ENCODE measurements at places on chromosomes 1 and 21.

- DNase-seq, result no peak
These were observed 26.5 kb downstream of the CYYR1 start for GRCh38 chr21:26546446-26547097.

DNA sequence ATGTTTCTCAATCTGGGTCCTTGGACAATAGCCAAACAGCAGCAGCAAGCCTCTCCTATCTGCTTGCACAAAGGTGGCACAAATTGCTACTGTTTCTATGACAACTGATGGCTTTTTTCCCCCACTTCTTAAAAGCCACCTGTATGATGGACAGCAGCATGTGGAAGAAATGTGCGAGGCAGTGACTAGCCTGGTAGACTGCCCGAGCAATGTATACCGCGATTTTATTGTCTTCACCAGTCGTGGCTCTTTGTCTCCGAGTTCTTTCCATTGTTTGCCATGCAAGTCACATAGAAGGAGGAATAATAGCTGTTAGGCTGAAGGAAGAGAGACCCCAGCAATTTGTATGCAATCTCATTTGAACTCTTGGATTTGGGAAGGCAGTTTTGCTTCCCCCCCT is 79.4 kb downstream of the S1PR1 start:
- no peak for DNase-seq

DNA sequence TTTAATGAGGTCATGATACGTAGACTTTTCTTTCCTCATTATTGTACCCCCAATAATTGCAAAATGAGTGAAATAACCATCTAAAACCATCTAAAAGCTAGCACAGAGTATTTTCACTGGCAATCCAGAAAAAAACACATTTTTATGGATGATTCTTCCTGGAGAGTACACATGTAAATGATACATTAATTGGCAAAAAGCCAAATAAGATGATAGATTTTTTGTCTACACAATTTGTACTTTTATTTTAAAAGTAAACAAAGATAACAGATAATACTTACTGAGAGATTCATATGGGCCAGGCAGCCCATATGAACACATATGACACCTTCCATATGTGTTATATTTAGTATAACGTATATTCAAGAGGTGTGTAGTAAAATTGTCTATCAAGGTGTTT is 2.5 kb upstream of the KRTAP19-7 start:
- DNase-seq, result no peak

GRCh38 chr1:226482975-226483700 is 65.4 kb upstream of the STUM start:
- no peak for DNase-seq

GRCh38 chr1:26831546-26832248 is 5.2 kb downstream of the ZDHHC18 start:
- DNase-seq, result no peak

DNA sequence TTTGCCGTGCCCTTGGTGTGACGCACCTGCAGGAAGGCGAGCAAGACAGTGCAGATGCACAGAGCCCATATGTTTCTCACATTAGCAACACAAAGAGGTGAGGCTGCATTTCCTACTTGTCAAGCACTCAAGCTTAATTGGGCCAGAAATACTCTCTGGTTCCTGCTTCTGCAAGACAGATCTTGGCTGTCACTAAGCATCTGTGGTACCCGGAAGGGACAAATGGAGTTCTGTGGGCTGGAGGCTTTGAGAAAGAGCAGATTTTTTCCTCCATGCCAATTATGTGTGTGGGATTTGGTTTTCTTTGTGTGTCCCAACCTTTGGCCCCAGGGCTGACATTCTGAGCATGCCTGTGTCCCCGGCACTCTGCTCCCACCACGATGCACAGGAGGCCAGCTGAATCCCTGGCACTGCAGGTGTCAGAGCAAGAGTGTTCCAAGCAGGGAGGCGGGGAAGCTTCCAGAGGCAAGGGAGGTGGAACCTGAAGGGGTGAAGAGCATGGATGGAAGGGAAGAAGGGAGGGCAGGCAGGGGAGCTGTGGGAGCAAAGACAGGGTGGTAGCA is 52.0 kb upstream of the STUM start:
- no peak for DNase-seq

GRCh38 chr1:202164271-202165037 is 4.1 kb upstream of the PTPN7 start:
- DNase-seq, result peak; percentile 91

GRCh38 chr1:29469457-29469856 is 233.1 kb downstream of the PTPRU start:
- DNase-seq, result no peak

DNA sequence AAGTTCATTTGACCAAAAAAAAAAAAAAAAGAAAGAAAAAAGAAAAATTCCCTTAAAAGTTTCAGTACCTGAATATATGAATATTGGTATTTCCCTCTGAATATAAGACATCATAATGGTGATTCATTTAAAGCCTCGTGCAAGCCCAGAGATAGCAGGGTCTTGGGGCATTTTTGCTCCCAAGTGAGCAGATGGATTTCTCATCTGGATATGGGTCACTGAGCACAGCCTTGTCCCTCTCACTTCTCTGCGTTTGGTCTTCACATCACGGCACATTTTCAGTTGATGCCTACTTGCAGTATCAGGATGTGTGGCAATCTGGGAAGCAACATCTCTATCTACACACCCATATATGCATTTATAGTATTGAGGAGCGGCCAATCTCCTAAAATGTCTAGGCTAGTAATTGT is 12.7 kb downstream of the CD58 start:
- no peak for DNase-seq

GRCh38 chr21:37627074-37627473 is 260.5 kb downstream of the DYRK1A start:
- DNase-seq, result no peak

DNA sequence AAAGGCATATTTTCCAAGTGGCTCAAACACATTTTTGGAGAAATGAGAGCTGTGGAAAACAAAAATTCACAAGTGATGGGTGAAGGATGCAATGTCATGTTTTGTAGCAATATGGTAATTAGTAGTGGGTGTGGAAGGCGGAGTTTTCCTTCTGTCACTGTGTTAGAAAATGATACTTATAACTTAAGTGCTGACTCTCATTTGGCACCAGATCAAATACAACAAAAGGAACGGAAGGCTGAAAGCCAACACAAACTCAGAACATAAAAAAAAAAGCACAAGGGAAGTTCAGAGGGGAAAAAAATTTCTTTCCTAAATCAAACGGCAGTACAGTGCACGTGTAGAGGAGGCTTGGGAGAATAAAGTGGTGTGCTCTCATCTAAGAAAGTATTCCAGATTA is at the start of gene TNFSF18:
Gene TNFSF18, minus strand, starts transcription at position 77 of the 400 bp plus-strand sequence. Its CDS starts 45 bp downstream, at position 32.
- no peak for DNase-seq

DNA sequence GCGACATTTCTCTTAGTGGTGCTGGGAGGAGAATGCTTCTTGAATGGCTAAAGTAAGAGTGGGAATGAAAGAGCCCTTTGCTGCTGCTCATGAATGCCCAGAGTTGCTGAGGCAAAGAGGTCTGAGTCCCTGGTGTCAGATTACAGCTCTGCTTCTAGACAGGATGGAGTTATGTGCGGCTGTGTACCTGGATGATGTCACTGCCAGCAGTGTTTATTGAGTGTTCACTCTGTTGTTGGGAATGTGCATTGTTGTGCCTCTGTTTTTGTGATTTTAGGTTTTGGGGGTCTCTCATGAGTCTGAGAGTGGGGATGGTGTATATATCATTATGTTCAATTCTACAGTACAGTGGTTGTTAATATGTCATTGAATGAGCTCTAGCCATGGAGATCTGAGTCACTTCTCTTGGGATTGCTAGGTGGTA is 2.7 kb downstream of the CDC14A start:
- peak; percentile 67 for DNase-seq

DNA sequence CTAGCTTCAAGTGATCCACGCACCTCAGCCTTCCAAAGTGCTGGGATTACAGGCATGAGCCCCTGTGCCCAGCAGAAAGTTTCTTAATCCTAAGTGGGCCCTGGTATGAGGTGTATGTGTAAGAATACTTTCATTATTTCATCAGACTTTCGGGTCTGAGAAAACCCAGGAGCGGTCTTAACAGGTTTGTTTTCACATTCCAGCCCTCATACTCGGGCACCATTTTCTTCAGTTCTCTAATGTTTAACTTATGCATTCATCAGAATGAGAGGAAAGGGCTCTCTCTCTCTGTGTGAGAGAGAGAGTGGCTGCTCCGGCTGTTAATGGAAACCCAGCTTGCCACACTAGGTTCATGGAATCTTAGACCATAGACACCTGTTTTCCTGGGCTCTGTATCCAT is 4.2 kb upstream of the PADI1 start:
- no peak for DNase-seq

GRCh38 chr1:226661965-226662364 is 77.1 kb downstream of the ITPKB start:
- DNase-seq, result no peak

- no peak for DNase-seq
These were observed 20.4 kb upstream of the GPR88 start for GRCh38 chr1:100517515-100517914.

DNA sequence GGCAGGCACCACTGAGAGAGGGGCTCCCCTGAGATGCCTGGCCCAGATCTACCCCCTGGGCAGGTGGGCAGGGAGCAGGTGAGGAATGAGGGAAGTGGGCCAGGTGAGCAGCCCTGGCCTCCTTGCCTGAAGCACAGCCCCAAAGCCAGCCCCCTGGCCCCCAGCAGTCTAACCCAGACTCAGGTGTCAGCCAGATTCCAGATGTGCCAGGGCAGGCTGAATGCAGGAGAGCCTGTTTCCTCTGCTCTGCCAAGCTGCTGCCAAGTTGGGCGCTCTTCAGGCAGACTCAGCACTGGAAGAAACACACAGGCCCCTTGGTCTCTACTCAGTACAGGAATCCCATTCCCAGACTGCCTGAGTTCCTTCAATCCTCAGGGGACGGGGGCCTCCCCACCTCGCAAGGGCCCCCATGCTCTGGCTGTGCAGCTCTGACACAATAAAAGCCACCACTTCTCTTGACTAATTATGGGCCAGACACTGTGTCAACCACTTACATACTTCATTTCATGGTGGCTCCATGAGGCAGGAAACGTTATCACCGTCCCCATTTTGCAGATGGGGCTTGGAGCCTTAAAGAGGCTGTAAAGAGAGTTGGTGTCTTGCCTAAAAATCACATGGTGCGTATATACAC is 20.4 kb downstream of the ARHGEF19 start:
- DNase-seq, result no peak

GRCh38 chr1:153363641-153364040 is 6.0 kb downstream of the S100A9 start:
- DNase-seq, result no peak

DNA sequence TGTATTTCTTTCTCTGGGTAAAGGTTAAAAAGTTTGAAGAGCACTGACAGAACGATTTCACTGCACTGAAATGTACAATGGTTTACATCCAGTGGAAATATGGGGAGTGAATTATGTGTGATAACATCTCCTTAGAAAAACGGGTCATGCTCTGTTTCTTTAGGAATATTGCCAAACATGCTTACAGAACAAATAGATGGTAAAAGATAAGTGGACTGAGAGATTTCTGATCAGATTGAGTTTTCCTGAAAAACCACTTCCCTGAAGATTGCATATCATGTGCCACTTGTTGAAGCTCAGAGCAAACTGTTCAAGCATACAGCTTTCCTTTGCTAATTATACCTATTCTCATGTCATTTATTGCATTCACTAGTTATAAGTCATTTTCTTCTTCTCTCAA is 29.9 kb upstream of the DISP1 start:
- no peak for DNase-seq

DNA sequence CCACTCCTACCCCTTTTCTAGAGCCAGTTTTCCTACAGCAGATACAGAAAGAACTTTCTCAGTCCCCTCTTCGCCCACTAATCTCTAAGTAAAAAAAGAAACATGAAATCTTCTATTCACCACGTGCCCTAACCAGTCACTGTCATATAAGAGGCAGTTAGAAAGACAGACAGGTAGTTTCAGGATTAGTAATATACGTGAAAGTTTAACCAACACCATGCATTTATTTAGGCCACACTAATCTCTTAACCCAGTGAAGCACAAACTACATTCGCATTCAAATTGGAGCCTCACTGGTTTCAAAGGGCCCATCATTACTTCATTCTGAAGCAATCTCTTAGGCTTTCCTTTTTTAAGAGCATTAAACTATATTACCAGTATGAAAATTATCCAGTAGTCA is 10.1 kb downstream of the GPATCH2 start:
- DNase-seq, result no peak

DNA sequence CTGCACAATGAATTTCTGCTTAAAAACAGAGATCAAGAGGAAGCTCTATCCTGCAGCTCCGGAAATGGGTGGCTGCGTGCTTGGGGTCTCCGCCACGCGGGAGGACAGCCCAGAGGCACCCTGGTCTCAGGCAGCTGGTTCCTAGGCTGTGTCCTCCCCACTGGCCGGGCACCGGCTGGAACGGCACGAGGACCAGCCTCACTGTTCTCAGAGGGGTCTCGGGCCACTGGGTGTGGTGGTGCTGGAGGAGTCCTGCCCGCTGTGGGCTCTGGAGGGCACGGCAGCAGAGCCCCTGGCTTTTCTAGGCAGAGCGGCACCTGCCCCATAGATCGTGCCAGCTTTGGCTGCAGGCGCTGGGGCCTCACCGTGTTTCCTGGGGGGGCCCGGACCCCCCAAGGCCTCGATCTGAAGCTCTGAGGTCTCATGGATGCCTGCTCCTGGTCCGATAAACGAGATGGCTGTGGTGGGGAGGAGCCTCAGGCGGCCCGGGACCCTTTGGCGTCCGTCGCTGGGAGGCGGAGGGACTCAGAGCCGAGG is 8.2 kb upstream of the RNF223 start:
- DNase-seq, result no peak

GRCh38 chr1:118987468-118988185 is 516 bp downstream of the TBX15 start:
- DNase-seq, result no peak

- peak; percentile 45 for DNase-seq
These were observed 2.6 kb downstream of the FUCA1 start for GRCh38 chr1:23865543-23865930.

- DNase-seq, result no peak
These were observed 178.8 kb downstream of the NRIP1 start for GRCh38 chr21:14886001-14886400.

- DNase-seq, result peak; percentile 85
These were observed 39.5 kb downstream of the XCL2 start for GRCh38 chr1:168504064-168504837.

DNA sequence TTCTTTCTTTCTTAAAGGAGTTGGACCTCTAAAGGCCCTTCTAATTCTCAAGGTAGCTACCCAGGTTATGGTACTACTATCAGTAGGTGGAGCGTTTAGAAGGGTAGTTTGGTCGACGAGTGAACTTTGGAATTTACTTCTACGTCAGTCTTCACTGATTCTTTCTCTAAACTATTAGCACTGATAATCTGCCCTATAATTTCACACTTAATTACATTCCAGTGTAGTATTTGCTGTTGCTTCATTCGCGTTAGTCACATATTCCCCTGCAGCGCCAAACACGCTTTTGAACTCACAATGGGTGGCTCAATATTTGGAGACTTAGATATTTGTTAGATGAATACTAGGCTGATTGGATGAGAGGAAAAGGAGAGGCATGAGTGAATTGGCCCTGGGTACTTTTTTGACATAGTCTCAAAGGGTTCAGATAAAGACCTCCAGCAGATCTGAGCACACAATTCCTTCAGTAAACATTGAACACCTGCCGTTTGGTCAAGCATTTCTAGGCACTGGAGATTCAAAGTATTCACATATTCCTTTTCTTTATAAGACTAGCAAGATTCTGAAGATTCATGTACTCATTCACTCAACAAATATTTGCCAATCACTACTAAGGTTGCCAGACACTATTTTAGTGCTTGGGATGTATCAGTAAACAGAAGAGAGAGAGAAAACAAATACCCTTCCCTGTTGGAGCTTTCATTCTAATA is 929 bp upstream of the FOXJ3 start:
- no peak for DNase-seq

All from activated CD8-positive, alpha-beta memory T cell treated with anti-CD3 and anti-CD28 coated beads, Interleukin-2, amount 10 ng/mL, durations not matched to agents 7 days and 5 days (primary cell).